Urinary bladder (tissue), 4 donors: ENCODE measurements at places on chromosomes 1 and 21.

- no peak for DNase-seq
Measured at GRCh38 chr1:119679223-119679622, 31.2 kb upstream of the ZNF697 start.

DNA sequence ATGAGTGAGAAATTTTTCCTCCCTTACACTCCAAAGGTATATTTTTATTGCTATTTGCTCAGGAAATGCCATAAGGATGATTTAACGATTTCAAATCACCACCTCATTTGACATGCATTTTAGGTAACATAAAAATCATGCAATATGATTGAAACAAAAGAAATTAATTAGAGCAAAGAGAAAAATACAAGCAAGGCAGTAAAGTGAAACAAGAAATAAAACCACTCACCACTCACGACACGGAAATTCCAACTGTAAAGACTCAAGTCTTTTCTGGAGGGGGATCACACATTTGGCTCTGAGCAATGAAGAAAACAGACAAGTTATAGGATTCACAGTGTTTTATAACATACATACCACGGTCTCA is 86.8 kb upstream of the ARHGAP29 start:
- DNase-seq = no peak

DNA sequence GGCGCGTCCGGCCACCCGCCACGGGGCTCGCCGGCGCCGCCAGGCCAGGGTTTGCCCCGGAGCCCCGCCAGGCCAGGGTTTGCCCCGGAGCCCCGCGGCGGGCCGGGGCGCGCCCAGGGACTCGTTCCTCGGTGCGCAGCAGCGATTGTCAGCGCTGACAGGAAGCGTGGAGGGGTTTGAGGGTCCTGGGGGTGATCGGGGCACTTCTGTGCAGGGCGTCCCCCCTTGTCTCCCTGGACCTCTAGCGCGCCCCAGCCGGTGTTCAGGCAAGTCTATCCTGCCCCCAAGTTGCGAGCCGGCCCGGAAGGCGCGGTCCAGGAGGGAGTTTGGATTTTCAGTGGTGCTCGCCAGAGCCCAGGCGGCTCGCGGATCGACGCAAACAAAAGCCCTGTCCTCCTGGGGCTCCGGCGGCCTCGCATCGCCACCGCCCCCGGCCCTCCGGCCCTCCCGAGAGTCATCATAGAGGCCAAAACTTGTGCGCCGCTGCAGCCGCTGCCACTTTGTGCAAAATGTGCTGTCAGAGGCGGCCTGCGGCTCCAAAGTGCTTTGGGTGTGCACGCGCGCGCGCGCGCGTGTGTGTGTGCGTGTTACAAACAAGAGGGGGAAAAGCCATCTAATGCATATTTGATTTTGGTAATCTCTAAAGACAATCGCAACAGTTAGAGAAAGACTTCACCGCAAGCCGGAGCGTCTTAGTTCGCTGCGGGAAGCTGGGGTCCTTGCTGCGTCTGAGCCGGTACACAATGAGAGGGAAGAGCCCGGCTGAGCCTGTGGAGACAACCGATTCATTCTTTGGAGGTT is 1.0 kb downstream of the ROR1 start:
- DNase-seq = no peak

DNA sequence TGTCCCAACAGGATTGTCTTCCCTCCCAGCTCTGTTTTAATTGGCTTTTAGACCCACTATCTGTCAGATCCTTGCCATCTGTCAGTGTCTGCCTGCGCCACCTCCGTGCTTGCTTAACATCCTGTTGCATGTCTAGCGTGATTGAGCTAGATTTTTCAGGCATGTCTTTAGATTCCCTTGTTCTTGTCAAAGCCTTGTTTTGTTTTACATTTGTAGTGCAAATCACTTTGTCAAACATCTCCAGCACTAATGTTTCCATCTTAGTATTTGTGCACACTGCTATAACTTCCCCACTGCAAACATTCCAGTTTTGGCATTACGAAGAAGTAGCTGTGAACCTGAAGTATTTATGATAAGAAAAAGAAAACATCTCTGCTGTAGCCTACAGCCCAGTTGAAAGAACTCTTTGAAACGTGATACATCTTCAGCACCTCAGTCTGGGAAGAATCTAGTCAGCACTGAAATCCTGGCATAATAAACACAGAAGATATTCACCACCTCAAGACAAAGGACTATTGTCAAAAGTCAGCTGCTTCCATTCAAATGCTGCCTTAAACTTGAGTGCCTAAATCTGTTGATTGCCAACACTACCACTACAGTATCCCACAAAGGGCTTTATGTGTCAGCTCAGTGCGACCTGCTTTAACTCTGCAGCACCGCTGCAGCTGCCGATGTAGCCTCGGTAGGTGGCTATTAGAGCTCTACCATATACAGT is 105.0 kb downstream of the FNBP1L start:
- no peak for DNase-seq

DNA sequence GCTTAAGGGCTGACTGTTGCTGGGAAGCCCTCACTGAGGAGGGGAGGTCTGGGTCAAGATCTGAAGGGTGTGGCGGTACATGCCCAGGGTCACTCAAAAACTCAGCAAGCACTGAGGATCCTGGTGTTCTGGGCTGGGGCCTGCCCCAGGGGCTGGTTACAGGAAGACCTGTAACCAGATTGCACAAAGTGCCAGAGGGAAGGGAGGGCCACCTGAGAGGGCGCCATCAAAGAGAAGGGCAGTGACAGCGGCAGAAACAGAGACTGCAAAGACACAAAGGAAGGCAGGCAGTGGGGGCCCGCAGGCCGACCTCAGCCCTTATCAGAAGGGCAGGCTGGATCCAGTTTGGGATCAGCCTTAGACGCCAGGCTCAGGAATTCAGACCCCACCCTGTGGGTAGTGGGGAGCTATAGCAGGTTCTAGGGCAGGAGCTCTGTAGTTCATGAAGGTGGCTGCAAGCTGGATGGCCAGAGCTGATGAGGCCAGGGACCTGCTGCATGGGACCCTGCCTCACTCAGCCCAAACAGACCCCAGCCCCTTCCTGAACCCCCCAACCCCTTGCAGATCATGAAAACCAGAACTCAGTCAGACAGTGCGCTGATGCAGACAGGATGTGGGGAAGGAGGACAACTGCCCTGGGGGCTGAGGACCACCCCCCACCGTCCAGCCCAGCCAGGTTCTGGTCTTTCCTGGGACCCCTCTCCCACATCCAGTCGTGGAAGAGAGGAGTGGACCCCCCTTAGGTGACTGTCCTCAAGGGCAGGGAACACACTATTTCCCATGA is 3.9 kb downstream of the SH2D5 start:
- DNase-seq = no peak

- no peak for DNase-seq
Measured at GRCh38 chr1:160149233-160149632, 2.2 kb upstream of the ATP1A4 start.

GRCh38 chr21:22710721-22711120 is 1712.5 kb downstream of the NCAM2 start:
- peak; percentile 5 for DNase-seq

DNA sequence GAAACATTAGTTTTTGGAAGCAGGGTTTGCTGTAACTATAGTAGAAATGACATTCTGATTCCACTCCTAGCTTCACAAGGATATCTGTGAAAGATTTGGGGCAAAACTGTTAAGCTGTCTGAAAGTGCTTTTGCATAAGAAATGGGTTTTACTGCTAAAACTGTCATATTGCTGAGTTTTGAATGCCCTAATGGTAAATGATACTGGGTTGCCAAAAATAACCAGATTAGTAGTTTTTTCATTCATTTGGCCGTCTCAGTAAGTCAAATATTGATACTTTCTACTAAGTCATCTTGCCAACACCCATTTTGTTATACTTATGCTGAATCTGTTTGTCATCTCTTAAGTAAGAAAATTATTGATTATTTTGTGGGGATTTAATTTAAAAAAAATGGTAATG is 399 bp upstream of the PTPRC start:
- DNase-seq = no peak

DNA sequence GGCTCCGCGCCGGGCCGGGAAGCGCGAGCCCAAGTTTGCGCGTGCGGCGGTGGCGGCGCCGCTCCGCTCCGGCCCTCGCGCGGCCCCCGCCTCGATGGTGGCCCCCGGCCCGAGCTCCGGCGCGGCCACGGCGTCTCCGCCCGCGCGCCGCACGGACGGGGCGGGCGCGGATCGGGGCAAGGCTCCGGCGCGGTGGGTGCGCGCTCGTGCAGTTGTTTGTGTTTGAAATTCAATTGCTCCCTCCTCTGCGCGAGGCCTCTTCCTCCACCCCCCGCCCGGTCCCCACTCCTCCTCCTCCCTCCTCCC is at the start of gene HDGF:
TSS of gene HDGF (minus strand) at position 225 of the 306 bp plus-strand sequence. CDS start 246 bp downstream, outside the sequence.
- no peak for DNase-seq

- DNase-seq = no peak
Measured at GRCh38 chr1:21931171-21932093, 5.7 kb downstream of the HSPG2 start.

DNA sequence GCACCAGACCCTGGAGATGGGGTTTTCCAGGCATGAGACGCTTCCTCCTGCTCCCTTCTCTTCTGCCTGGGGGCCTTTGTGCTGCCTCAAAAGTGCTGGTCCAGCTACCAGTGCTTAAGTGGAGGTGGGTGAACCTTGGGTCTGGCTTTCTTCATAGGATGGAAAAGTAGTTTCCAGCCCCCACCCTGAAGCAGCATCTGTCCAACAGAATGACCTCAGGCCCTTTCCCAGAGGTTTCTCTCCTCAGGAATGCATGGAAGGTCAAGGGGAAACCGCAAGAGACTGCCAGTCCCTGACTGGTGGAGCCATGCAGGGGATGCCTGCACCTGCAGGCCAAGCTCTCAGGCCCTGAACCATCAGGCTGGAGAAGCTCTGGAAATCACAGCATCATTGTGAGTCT is 63.8 kb downstream of the HMGB4 start:
- DNase-seq = no peak

- no peak for DNase-seq
Measured at GRCh38 chr1:209116705-209117104, 466.8 kb upstream of the CAMK1G start.

- DNase-seq = no peak
Measured at GRCh38 chr1:33159577-33159976, 22.3 kb downstream of the TRIM62 start.

GRCh38 chr1:230047114-230047865 is 19.7 kb upstream of the GALNT2 start:
- DNase-seq = no peak

- DNase-seq = no peak
Measured at GRCh38 chr1:151837884-151838221, 1.8 kb downstream of the C2CD4D start.

- no peak for DNase-seq
Measured at GRCh38 chr1:5329068-5329739, 663.0 kb downstream of the NPHP4 start.

- no peak for DNase-seq
Measured at GRCh38 chr1:99017655-99018054, 13.0 kb upstream of the PLPPR5 start.

- no peak for DNase-seq
Measured at GRCh38 chr1:4972761-4973320, 318.4 kb downstream of the AJAP1 start.

GRCh38 chr1:161986328-161986727 is 37.3 kb downstream of the OLFML2B start:
- no peak for DNase-seq

- DNase-seq = no peak
Measured at GRCh38 chr1:219518168-219518906, 94.6 kb downstream of the ZC3H11B start.

- DNase-seq = no peak
Measured at GRCh38 chr1:222370913-222371675, 176.8 kb downstream of the HHIPL2 start.

DNA sequence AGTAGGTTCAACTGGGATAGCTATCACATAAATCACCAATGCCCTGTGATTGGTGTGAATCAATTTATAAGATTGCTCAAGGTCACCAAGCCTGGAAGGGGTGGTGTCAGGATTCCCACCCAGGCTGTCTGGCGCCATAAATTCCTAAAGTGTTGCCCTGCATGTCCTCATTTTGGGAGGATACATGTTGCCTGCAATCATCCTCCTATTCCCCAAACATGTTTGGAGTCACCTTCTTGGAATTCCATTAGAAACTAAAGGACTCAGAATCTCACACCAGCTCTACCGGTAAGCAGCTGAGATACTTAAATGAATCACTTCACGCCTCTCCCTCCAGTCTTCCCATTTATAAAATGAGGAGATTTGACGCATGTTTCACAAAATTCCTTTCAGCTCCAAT is 54.1 kb upstream of the SLC45A1 start:
- no peak for DNase-seq

GRCh38 chr1:110872745-110873720 is at the start of gene CD53:
Gene CD53, plus strand, starts transcription at chr1:110873148. Its CDS starts 18,261 bp downstream, at chr1:110891409.
- no peak for DNase-seq

- DNase-seq = no peak
Measured at GRCh38 chr1:108120163-108120562, 80.0 kb downstream of the SLC25A24 start.

DNA sequence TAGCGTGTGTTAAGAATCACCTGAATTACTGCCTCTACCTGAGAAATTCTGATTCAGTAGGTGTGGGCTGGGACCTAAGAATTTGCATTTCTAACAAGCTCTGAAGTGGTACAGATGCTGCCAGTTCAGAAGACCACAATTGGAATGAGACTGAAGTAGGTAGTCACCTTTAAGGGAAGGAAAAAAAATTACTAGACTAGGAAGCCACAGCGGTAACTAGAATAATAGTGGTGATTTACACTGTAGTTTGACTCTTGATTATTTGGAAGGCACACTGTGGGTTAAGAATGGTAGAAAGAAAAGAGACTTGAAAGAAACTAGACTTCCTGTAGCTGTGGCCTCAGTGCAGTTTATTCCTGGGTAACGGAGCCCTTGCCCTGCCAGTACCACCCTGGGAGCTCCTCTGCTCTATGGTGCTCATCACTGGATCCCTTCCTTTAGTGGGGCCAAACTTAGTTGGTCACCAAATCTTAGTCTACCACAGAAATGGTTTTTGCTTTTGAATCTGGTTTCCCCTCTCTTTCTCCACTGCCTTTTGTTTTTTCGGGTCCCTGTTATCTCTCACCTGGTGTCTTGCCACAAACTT is 43.6 kb downstream of the ARID1A start:
- no peak for DNase-seq

DNA sequence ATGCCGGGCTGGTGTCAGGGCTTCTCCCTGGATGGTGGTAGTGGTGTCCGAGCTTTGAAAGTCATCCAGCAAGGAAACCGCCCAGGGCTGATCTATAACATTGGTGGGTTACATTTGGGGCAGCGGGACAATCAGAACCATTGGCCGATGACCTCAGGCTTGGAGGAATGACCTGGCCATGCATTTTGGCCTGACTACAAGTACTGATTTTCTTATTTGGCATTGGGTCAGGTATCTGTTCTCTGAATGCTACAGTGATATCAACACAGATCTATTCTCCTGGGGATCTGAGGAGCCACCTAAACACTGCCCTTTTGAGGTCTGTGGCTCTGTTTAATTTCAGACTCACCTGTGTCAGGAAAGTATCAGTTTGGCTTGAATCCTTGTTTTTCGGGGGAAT is 128.7 kb downstream of the VPS13D start:
- DNase-seq = no peak

- no peak for DNase-seq
Measured at GRCh38 chr21:46572850-46573249, 32.0 kb downstream of the S100B start.

DNA sequence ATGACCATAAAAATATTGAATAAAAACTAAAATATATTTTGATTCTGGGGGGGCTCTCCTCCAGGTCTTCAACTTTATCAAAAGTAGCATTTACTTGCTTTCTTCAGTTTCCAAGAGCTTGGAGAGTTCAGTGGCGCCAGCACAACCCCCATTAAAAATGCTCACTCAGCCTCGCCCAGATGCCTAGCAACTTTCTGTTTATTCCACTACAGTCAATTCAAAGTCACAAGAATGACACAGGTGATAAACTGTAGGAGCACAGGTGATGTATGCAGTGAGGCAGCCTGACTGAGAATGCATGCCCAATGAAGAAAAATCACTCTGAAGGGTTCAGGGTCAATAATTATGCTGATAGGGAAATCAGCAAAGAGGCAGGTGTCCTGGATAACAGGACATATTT is 159.4 kb upstream of the ATP1B1 start:
- DNase-seq = no peak
